Hippocampal formation (tissue), 2 donors: ENCODE measurements at places on chromosomes 5 and 9.

DNA sequence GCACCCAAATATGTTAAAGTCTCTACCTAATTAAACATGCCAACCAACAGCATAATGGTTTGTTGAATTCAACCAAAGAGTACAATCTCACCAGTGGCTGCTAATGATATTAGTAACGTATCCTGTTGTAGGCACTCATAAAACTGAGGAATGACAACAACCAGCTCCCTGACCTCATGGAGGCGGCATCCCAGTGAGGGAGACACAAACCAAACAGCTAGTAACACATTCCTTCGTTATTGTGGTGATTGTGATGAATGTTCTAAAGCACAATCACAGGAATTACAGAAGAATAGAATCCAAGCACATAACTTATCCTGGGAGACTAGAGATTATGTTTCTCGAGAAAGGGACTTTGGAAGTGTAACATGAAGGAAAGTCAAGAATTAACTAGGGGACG is 224.6 kb downstream of the CTNND2 start:
- DNase-seq, result no peak

GRCh38 chr5:58044166-58044565 is 415.7 kb downstream of the PLK2 start:
- no peak for DNase-seq

DNA sequence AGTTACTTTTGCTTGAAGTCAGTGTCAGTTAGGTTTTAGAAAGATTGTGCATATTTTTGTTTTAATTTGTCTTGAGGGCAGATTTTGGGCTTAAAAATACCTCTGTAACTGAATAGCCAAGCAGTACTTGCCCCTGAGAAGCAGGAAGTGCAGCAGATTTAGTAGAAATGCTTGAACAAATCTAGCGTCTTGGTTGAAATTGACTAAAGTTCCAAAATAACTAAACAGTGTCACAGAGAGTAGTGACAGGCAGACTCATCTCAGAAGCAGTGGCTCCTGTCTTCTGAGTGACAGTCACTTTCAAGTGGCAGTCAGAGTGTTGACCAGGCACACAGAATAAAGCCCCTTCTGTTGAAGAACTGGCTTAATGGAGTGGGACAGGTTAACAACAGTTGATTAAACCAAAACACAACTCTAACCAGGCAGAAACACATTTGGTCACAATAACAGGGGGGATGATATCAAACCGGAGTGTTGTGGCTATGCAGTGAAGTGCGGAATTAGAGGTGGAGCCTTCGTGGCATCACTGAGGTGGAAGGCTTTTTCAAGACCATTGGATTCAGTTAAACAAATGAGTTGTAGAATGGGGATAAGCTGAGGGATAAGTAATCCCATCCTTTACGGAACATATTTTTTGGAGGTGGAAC is 29.1 kb downstream of the TRIO start:
- no peak for DNase-seq

- no peak for DNase-seq
Observed at GRCh38 chr9:127386249-127386648, 10.7 kb upstream of the SLC2A8 start.

DNA sequence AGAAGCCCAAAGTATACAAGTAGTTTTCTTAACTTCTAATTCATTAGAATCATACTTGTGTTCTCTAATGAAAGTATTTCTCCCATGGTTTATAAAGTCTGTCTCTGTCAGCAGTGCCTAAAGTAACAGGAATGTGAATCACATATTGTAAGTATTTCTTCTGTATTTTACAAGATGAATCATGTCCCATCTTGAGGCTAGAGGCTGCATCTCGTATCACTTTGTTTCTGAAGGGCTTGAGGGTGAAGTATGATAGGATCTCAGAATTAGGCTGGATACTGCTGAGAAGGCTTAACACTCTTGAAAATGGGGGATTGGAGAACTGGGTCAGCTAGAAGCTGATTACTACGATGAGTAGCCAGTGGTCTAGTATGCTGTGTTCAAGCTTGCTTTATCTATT is 242.2 kb upstream of the ACTBL2 start:
- DNase-seq, result no peak
